ENCODE measurements at places on chromosomes 11 and 22.

DNA sequence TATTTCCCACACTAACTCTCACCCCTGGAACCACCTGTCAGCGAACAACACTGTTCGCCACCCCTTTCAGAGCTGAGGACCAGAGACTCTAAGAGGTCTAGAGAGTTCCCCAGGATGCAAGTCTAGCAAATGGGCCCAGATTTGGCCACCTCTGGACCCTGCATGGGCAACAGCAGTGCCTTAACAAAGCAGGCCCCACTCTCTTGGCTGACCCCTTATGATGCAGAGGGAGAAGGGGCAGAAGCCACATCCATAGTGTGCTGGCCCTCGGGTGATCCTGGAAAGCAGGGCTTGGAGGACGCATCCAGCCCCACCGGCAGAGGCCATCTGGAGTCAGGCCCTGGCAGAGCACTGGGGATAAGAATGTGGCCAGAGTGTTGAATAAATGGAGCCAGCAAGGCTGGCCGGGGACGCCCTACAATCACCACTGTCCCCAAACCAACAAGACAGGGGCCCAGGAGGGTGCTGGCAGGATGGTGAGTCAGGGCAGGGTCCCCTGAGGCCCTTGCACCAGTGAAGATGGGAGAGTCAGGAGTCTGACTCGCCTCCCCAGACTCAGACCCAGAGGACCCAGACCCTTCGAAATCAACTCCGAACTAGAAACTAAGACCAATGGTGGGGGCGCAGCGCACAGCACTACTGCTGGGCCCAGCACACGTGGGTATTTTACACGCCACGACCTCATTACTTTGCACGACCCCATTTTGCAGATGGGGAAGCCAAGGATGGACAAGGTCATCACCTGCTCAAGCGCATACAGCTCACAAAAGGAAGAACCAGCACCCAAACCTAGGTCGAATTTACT, 6.5 kb downstream of the CSNK1E start:
- no peak for DNase-seq

DNA sequence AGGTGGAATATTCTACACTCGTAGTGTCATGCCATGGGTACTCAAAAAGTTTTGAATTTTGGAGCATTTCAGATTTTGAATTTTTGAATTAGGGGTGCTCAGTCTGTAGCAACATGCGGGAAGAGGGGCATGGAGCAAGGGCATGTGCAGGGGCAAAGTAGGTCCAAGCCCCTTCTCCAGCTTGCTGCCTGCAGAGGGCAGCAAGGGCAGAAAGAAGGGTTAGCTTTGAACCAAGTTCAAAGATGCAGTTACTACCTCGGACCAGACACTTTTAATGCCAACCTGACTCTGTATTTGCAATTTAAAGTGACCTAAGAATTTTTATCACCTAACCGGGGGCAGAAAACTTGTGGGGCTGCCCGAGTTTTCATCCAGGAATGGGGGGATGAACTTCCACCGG, 68.2 kb downstream of the CD82 start:
- DNase-seq, result no peak

DNA sequence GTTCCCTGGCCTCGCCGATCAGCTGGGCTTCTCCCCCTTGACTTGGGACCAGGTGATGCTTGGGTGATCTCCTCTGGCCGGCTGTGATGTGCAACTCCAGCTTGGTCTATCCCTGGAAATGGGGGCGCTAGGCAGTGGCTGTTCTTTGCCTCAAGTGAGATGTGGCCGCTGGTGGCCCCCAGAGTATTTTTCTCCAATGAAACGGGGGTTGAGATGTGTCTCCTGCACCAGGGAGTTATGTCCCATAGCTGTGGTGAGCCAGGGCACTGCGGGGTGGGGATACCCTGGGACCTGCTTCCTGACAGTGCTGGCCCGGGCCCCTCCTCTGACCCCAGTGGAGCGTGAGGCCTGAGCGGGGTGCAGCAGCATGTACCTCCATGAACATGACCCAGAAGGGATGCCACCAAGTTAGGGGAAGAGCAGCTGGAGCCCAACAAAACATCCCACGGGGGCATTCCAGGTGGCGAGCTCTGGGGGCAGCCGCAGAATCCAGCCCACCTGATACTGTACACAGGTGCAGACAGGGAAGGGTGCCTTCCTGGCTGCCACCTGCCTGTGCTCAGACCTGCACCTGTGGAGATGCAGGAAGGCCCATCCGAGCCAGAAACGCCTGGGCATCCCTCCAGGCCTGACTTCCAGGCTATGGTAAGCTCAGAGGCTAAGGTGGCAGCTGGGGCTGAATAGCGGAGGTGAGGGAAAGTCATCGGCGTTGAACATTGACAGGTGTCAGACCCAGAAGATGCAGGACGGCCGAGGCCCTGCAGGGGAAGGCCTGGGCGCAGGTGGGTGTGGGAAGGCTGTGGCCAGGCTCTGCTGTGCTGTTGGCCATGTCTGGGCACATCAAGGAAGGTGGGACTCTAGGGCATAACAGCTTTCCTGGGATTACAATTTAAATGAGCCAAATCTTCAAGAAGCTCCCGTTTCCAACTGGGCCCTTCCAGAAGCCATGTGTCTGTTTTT, 97.3 kb downstream of the CTTN start:
- no peak for DNase-seq

DNA sequence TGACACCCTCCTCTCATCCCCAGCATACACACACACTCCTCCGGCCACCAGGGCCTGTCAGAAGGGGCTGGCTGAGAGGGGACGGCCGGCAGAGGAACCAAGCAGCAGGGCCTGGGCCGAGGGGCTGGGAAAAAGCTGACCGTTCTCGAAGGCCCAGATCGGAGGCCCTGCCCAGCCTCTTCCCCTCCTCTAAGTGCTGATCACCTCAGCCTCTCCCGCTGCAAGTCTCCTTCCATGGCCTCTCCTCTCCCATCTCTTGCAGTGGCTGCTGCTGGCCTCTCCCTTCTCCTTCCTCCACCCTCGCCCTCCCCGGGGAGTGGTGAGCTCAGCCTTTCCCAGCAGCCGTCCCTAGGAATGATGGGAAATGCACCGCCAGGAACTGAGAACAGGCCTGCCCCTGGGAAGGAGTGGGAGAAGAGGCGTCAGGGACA, 39.6 kb downstream of the ARRB1 start:
- DNase-seq, result no peak

DNA sequence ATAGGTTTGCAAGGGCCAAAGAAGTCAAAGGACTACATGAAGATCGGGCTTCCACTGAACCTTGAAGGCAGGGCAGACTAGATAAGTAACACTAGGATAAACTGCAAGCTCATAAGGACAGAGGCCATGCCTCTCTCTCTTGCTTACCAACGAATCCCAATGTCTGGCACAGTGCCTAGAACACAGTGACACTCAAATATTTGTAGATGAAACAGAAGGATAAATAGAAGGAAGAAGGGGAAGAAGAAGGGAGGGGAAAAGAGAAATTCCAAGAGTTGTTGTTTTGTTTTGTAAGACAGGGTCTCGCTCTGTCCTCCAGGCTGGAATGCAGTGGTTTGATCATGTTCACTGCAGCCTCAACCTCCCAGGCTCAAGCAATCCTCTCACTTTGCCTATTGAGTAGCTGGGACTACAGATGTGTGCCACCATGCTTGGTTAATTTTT, 26.9 kb downstream of the SIK3 start:
- DNase-seq, result no peak

DNA sequence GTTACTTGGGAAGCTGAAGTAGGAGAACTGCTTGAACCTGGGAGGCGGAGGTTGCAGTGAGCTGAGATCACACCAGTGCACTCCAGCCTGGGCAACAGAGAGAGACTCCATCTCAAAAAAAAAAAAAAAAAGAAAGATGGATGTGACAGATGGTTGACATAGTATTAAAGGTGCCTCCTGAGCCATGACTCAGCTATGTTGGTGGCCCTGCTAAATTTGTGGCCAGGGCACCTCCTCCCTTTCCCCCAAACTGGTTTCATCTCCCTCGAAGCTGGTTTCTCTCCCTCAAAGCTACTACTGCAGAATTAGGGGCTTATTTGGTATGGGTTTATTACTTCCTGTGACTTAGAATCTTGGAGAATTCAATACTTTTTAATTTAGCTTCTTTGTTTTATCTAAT, 31.5 kb downstream of the SDHD start:
- no peak for DNase-seq

Measured in NCI-H1930 (cell line).